ENCODE measurements at places on chromosomes 5 and 9.

- no peak for DNase-seq
Observed at GRCh38 chr5:112159435-112159834, 259.6 kb downstream of the EPB41L4A start.

DNA sequence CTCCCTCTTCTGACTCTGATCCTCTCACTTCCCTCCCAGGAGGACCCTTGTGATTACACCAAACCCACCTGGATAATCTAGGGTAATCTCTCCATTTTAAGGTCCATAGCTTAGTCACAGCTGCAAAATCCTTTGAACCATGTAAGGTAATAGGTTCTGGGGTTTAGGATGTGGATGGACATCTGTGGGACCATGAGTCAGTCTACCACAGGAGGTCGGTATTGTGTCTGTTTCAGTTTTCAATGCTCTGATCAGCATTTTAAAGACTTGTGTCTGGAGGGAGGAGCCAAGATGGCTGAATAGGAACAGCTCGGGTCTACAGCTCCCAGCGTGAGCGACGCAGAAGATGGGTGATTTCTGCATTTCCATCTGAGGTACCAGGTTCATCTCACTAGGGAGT lies 112.6 kb downstream of the CAVIN4 start:
- DNase-seq: no peak

- DNase-seq: no peak
Observed at GRCh38 chr9:14147738-14148137, 166.2 kb downstream of the NFIB start.

GRCh38 chr9:120965344-120966012 lies 38.9 kb upstream of the TRAF1 start:
- no peak for DNase-seq

DNA sequence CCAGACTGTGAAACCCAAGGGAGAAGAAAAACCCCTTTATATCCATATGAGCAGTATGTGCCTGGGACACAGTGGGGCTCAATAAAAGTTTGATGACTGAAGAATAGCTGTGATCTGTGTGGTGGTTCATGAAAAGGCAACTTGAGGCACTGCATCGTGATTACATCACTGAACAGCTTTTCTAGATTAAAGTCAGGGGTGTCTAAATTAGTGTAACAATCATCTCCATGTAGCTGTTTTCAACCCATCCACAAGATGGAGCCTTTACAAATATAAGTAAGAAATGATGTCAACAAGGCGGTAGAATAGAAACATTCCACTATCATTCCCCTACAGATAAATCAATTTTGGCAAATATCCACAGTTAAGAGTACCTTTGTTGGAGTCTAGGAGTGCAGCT lies 55.5 kb downstream of the PRRC1 start:
- DNase-seq: no peak

GRCh38 chr5:158679221-158679641 lies 420.5 kb downstream of the EBF1 start:
- DNase-seq: no peak

GRCh38 chr9:102069969-102070368 lies 331.5 kb upstream of the GRIN3A start:
- DNase-seq: no peak

Measured in BJ (cell line).